ENCODE measurements at places on chromosomes 6 and 20.

GRCh38 chr6:128512296-128512695 lies 8.1 kb downstream of the PTPRK start:
- DNase-seq, result no peak

DNA sequence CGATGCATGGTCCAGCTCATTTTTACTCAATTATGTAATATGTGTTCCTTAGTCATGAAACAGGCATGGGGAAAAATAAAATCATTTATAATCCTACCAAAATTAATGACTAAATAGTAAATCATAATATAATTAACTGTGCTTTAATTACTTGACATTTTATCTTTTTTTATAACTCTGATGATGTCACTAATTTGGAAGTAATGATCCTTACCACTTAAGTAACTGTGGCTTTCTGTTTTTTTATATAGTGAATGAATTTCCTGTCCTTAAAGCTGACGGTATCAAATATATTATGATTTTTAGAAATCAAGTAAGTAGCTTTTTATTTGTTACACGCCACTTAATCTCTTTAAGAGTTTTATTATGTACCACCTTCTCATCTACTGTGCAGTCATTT lies 32.2 kb downstream of the CSE1L start:
- no peak for DNase-seq

- DNase-seq, result peak; percentile 87
Measured at GRCh38 chr20:32155017-32155981, 45.8 kb downstream of the TM9SF4 start.

DNA sequence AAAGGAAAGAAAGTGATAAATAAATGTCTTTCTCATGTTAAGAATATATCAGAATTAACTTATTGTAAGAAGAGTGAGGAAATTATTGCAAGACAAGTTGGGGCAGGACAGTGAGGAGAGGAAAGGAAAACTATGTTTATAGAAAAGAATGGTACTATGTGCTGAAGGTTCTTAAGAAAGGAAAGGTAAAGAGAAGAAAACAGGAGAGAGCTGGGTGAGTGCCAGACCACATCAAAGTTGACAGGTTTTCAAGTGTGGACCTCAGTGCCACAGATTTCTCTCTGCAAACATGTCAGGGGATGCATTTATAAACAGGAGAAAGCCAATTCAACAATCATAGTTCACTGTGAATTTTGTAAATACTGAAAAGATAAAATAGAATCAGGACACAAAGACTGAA lies 439.2 kb downstream of the PKHD1 start:
- DNase-seq, result no peak

GRCh38 chr6:15243910-15244619 lies 1.8 kb upstream of the JARID2 start:
- no peak for DNase-seq

GRCh38 chr20:60138256-60139220 lies 180.3 kb downstream of the CDH26 start:
- DNase-seq, result no peak

DNA sequence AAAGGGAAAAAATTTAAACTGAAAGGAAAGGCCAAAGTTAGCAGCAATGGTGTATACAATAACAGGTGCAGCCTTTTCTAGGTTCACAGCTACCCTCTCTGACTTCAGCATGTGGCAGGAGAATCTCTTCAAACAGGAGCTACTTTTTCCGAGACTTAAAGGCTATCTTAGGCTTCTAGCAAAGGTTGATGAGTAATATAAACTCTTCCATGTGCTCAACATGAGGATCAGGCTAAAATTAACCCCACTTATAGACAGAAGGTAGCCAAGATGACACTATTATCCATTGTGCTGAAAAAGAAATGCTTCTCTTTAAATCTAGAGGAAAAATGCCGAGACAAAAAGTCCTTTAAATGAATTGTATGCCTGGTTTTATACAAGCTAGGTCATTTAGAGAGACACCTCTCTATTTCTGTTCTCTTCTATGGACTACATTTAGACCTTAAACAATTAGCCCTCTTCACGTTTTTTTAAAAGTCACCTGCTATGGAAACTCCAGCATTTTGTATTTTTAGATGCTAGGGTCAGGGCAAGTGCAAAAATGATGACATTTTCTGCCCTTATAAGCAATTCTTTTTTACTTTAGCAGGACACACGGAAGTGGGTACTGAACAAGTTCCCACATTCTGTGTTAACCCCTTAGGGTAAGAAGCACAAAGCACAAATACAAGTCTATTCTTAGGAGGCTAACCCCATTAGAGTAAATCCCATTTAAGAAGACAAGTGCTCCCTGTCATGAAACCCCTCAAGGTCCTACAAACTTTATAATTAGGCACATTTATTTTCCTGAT lies 216.8 kb upstream of the CITED2 start:
- no peak for DNase-seq

GRCh38 chr6:24980507-24981385 lies 45.0 kb upstream of the RIPOR2 start:
- DNase-seq, result no peak

DNA sequence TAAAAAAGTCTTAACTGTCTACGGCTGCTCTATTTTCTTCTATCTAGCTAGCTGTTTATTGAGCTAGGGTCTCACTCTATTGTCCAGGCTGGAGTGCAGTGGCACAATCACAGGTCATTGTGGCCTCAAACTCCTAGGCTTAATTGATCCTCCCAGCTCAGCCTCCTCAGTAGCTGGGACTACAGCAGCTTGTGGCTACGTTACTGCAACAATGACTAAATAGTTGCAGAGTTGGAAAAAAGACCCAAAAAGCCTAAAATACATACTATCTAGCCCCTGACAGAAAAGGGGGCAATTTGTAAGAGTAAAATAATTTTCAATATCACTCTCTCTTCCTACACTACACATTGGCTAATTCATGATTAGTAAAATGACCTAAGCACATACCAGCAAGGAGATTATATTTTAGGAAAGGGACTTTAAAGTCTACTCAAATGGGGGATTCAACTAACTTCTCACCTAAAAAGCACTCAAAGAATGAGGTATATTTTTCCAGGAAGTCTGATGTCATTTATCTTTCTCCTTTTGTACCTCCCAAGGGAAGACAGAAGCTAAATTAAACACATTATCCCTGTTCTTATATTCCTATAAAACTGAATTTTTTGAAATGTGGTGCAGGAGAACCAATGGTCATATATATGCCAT lies 82.8 kb downstream of the ZMYND8 start:
- DNase-seq, result no peak

DNA sequence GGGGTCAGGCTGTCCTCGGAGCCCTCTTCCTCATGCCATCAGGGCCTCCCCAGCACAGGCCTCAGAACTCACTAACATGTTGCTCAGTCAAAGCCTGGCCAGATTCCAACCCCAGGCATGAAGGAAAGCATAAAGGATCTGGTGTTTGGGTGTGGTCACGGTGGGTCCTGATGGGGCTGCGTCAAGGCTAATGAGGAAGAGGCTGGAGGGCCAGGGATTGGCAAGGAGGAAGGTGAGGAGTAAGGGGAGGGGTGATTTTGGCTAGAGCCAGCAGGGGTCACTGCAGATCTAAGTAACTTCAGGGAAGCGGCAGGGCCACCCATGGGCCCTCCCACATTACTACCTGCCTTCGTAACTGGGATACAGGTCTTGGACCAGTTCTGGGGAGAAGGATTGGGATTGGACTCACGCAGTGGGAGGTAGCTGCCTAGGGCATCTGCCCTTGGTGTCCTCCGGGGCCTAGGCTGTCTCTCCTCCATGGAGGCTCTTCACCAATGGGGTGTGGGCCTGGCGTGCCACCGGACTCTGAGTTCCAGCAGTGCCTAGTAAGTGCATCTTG lies 36.2 kb upstream of the MRPS18A start:
- DNase-seq, result peak; percentile 75

GRCh38 chr6:14721103-14721758 lies 524.6 kb upstream of the JARID2 start:
- DNase-seq, result no peak

GRCh38 chr6:38336922-38337321 lies 302.8 kb downstream of the BTBD9 start:
- DNase-seq, result no peak

DNA sequence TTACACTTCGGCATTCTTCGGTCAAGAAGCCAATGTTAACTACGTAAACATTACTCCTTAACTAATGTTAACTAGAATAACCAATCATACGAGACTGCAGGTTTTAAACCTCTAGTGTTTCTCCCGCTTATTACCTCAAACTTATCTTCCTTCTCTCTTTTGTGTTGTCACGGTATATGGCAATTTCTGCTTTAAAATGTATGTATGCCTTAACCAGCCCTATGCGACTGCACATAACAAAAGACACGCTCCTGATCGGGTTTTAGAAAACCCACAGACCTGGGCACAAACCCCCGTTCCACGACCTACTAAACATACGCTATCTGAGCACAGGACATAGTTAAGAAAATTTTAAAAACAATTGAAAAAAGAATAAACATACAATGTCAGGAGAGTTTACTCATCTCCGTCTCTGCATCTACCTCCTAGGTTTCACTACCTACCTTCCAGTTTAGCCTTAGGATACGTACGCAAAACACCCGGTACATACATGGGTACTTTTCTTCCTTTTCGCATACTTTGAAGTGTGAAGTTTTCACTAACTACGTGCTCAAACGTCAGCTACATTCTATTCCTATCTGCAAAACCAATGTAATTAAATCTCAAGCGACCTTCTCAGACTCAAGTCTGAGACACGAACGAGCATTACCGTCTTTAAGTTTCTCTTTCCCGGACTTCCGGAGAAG lies 1.1 kb downstream of the CD164 start:
- no peak for DNase-seq

- no peak for DNase-seq
Measured at GRCh38 chr6:3701631-3702030, 49.9 kb downstream of the PXDC1 start.

DNA sequence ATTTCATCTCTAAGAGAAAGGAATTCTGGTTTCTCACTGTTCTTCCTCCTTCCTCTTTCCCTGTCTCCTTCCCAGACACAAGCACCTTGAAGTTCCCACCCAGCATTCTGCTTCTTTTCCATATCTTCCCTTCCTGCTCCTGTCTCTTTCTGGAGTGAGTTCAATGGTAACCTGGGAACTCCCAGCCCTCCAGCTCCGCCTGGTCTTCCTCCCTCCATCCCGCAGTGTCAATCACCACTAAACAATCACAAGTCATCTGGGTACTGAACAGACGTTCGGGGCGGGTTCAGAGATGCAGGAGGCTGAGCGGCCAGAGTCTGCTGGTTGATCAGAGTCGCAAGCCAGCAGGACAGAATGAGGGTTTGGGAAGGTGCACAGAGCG lies 7.7 kb downstream of the TTBK1 start:
- no peak for DNase-seq

- no peak for DNase-seq
Measured at GRCh38 chr6:18091382-18091781, 31.1 kb downstream of the NHLRC1 start.

GRCh38 chr20:35003211-35004031 lies 47.8 kb downstream of the MYH7B start:
- DNase-seq, result peak; percentile 51

GRCh38 chr6:14193524-14193923 lies 76.0 kb downstream of the CD83 start:
- DNase-seq, result no peak

GRCh38 chr6:125818225-125818657 lies 27.5 kb downstream of the NCOA7 start:
- no peak for DNase-seq

- DNase-seq, result no peak
Measured at GRCh38 chr6:71203206-71203605, 85.4 kb upstream of the OGFRL1 start.

- DNase-seq, result no peak
Measured at GRCh38 chr6:46016063-46016608, 476 bp upstream of the CLIC5 start.

DNA sequence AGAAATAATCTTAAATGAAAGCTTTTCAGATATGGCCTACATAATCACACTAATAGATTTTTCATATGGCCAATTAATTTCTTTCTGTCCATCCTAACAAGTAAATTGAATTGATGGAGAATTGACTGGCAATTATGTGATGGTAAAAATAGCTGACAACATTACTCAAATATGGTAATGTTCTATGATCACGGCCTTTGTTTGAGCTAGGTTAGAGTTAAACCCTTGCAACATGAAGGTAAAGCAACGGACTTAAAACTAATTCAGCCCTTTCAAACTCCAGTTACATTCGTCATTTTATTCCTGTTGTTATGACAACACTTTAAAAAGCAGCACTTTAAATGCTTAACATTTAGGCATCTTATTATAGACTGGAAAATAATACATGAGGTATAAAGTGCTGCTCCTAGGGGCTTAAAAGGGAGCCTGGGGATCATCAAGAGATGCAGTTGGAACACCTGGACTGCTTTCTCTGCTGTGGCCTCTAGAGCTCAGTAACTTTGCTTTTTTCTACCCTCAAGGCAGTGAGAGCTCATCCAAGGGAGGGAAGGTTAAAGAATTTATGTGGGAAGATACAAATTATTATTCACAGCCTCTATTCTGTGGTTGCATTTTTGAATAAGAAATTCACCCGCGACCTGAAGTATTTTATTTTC lies 46.9 kb downstream of the RIPOR2 start:
- no peak for DNase-seq

Data from sigmoid colon (tissue), 7 donors.